ENCODE measurements at places on chromosomes 2 and 18.

DNA sequence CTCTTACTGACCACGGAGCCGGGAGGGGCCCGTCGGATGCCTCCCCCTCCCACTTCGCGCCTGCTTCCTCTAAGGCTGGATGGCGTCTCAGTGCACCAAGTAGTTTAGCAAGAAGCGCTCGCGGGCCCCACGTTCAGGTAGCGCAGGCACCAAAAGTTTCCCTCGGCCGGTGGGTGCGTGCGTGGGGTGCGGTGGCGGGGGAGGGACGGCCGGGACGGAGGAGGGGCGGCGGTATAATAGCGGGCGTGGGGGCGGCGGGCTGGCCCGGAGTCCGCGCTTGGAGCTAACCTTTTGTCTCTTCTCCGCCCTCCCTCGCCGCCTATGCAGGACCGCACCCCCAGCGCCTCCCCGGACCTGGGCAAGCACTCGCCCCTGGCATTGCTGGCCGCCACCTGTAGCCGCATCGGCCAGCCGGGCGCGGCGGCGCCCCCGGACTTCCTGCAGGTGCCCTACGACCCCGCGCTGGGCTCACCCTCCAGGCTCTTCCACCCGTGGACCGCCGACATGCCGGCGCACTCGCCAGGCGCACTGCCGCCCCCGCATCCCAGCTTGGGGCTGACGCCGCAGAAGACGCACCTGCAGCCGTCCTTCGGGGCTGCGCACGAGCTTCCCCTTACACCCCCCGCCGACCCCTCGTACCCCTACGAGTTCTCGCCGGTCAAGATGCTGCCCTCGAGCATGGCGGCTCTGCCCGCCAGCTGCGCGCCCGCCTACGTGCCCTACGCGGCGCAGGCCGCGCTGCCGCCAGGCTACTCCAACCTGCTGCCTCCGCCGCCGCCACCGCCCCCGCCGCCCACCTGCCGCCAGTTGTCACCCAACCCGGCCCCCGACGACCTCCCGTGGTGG lies 1.0 kb downstream of the SP5 start:
- DNase-seq = no peak

GRCh38 chr2:212730994-212731393 lies 192.4 kb upstream of the ERBB4 start:
- no peak for DNase-seq

- DNase-seq = no peak
These were observed 93.6 kb downstream of the ZFP36L2 start for GRCh38 chr2:43132683-43133301.

DNA sequence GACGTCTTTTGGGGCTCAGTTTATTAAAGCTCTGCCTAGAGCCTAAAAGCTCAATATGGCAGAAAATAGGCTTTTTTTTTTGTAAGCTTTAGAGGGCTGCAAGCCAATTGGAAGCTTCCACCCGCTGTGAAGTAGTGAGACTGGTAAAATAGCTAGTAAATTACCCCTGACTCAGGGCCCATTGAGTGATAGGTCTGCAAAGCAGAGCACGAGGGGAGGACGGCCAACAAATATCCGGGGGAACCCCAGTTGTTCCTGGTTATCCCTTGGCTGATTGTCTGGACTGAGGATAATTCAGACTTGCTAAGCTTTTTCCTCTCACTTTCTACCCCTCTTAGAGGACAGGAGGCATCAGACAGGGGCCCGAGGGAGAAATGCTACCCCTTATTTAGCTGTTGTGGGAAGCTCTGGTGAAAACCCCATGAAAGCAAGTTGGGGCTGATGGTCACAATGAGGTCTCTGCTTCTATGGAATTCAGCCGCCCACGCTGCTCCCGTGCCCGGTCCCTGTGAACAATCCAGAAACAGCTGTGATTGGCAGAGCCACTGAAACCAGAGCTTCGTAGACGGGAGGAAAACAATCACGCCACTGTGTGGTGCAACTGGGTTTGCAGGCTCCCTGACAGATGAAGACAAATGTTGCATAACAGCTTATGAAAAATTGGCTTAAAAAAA lies 141.9 kb upstream of the LGALSL start:
- DNase-seq = peak; percentile 53

- no peak for DNase-seq
These were observed 94.9 kb downstream of the COBLL1 start for GRCh38 chr2:164746713-164747112.

DNA sequence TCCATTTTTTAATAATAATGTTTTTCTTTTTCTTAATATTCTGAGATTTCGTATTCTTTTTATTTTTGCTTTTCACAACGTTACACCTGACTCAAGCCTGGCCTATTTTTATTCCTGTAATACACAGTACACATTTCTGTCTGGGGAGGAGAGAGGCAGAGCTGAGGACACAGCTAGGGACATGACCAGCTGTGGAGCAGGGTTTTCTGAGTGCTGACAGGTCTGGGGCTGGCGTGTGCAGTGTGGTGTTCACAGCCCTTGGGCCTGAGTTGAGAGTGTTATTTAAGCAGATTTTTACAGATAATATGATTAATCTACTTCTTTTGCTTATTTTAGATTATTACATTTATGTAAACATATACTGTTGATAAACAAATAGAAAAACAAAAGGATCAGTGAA lies 55.9 kb downstream of the ZAP70 start:
- DNase-seq = no peak

DNA sequence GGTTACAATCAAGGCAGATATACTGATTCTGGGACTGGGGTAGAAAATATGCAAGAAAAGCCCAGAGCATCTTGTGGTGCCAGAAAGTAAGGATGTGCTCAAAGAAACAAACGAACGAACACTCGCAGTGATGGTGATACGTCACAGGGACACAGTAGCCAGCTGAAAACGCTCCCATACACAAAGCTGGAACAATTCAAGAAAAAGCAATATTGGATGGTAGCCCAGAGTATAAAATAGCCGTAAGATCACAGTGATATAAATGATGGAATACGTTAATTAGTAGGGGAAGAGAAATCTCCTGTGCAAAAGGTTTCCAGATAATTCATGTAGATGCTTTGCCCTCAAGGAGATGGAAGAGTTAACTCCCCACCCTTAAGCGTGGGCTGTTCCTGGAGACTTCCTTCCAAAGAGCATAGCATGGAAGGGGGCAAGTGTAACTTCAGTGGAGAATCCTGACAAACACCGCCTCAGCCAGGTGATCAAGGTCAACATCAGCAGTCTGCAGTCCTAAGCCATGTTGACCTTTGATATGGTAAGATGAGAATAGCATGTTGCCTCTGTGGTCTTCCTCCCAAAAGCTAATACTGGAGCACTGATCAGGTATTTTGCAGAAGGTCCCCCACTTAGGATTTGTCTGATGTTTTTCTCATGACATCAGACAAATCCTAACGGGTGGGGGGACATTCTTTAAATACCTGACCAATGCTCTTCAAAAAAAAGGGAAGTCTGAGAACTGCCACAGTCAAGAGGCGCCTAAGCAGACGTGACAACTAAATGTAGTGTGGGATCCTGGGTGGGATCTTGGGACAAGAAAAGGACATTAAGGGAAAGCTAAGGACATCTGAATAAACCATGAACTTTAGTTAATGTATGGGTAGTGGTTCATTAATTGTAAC lies 99.0 kb downstream of the NCK2 start:
- no peak for DNase-seq

Data from thoracic aorta (tissue), 2 donors.